ENCODE measurements at places on chromosomes 2 and 18.

- no peak for DNase-seq
Measured at GRCh38 chr2:285531-285930, 2.4 kb downstream of the ALKAL2 start.

- DNase-seq: no peak
Measured at GRCh38 chr2:71575966-71576365, 122.6 kb downstream of the DYSF start.

GRCh38 chr2:151287513-151288250 is 1.8 kb downstream of the NMI start:
- no peak for DNase-seq

GRCh38 chr2:36650031-36650829 is 46.3 kb upstream of the VIT start:
- DNase-seq: no peak

DNA sequence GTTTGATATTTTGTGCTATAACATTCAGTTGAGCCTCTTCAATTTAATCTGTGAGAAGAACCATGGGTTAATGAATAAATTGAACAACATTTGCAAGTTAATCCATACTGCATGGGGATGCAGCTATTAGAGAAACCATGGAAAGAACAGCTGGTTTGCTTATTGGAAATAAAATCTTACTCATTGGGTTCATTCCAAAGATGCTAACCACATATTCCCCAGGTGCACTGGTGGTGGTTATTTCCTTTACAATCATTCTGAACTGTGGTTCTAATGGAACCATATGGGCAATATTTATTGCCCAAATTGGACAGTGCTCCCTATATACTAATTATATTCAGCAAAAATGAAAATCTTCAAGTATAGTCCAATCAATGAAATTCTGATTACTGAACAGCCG is 1200.4 kb upstream of the CDH2 start:
- no peak for DNase-seq

- no peak for DNase-seq
Measured at GRCh38 chr2:238388794-238389193, 37.9 kb upstream of the ASB1 start.

GRCh38 chr2:30239308-30239985 is 8.1 kb downstream of the LBH start:
- DNase-seq: peak; percentile 48

DNA sequence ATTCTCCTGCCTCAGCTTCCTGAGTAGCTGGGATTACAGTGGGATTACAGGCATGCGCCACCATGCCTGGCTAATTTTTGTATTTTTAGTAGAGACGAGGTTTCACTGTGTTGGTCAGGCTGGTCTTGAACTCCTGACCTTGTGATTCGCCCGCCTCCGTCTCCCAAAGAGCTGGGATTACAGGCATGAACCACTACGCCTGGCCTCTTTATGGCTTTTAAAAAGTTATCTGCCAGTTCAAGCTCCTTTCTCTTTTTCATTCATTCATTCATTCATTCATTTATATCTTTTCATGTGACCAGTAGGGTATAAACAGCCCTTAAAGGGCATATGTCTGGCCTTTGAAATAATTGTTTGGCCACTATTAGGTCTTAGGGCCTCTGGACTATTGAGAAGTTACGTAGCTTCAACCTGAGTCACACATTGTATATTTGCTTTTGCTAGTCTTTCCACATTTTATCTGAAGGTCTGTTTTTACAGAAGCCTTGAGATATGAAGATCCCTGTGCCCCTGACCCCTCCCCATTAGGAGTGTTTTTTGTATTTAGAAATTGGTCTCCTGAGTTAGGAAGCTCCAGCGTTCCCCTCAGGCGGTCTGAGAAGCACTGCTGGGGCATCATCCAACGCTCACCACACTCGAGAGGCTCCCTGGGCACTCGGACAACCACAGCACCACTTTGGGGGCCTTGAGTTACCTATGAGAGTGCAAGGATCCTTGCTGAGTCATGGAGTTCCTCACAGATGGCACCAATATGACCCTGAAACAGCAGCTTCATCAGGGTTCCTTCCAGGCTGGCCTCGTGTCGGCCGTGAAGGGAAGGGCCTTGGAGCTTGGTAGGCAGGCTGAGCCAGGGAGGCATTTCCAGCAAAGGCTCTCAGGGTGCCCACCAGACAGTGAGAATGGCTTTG is 21.8 kb downstream of the FZD5 start:
- no peak for DNase-seq

- no peak for DNase-seq
Measured at GRCh38 chr18:50454387-50454988, 79.6 kb downstream of the SKA1 start.

Data from stimulated activated CD8-positive, alpha-beta memory T cell treated with anti-CD3 and anti-CD28 coated beads, Interleukin-7, amount 100 ng/mL, for 1 hour (primary cell).